ENCODE measurements at places on chromosomes 16 and 17. TPM values are rescaled to one million over a fixed set of nuclear protein-coding genes. Genes with fewer than 3 reads are reported as not detected.

- H3K4me3 ChIP-seq, result no peak overlapping the region
- no peaks in the 10 kb centered on the region for H3K4me1 ChIP-seq
- no peaks in the 10 kb centered on the region for H3K36me3 ChIP-seq
- H3K27ac ChIP-seq, result no peak overlapping the region
- H3K27me3 ChIP-seq, result no peaks in the 10 kb centered on the region
These were observed 9.7 kb upstream of the MLKL start for GRCh38 chr16:74710401-74710800.

DNA sequence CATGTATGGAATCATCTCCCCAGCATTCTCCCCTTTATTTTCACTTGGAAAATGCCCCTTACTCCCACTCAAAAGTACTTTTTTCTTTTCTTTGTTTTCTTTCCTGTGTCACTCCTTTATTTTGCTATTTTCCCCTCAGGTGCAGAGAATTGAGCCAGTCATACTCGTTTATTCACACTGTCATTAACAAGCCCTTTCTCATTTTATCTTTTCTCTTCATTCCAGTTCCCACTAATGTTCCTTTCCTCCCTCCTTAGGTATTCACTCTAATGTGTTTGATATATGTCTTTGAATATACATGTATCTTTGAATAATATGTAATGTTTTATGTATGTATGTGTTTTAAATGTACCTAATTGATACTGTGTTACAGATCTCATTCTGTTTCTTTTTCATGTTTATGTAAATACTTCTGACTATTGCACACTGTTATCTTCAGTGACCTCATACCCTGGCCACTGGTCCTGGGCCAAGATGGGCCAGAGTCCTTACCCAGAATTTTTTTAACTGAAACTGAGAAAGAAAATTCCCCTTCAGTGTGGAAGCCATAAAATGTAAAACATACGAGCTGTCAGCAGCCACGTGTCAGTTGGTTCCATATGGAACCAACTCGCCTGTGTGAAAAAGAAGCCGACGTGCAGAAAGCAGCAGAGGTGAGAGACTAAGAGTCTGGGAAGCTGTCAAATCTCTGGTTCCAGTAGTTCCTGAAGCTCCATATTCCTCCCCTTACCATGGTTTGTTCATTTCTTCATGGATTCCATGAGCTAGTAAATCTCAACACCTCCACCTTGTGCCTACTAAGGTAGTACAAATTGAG lies 5.8 kb downstream of the SRR start:
- no peaks in the 10 kb centered on the region for H3K4me1 ChIP-seq
- H3K27me3 ChIP-seq, result no peaks in the 10 kb centered on the region
- H3K4me3 ChIP-seq, result no peak overlapping the region
- no peaks in the 10 kb centered on the region for H3K36me3 ChIP-seq
- no peak overlapping the region for H3K27ac ChIP-seq

GRCh38 chr17:4270736-4271135 lies 7.0 kb upstream of the ANKFY1 start:
- H3K27me3 ChIP-seq, result no peaks in the 10 kb centered on the region
- no peak for DNase-seq
- H3K4me1 ChIP-seq, result no peaks in the 10 kb centered on the region
- H3K27ac ChIP-seq, result no peak overlapping the region
- H3K4me3 ChIP-seq, result no peak overlapping the region

- no peak overlapping the region for H3K27ac ChIP-seq
- DNase-seq, result no peak
- no peaks in the 10 kb centered on the region for H3K4me1 ChIP-seq
These were observed 6.2 kb downstream of the ENGASE start for GRCh38 chr17:79080761-79081290.

DNA sequence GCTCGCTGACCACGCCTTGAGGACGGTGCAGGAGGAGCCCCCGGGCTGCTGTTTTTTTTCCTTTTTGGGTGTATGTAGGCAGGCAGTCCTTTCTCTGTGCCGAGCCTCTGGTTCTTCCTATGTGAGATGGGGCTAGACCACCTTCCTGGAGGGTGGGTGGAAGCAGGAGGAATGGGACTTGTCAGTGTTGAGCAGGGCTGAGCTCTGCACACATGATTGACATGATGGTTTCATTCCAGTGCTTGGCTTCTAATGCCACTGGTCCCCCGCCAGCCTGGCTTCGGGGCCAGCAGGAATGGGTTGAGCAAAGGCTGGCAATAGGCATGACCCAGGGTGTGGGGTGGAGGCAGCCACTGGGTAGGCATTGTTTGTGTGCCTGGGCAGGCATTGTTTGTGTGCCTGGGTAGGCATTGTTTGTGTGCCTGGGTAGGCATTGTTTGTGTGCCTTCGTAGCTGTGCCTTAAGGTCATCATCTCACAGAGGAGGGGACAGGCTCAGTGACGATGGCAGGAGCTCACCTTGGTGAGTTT lies 14.2 kb upstream of the ADCY7 start:
- no peaks in the 10 kb centered on the region for H3K27me3 ChIP-seq
- peaks cover 6% of the 10 kb centered on the region for H3K4me1 ChIP-seq
- H3K4me3 ChIP-seq, result no peak overlapping the region

GRCh38 chr16:87465306-87465705 lies 27.5 kb downstream of the ZCCHC14 start:
- H3K4me1 ChIP-seq, result peaks cover 40% of the 10 kb centered on the region
- H3K27me3 ChIP-seq, result no peaks in the 10 kb centered on the region
- H3K4me3 ChIP-seq, result peak overlapping the region; percentile 38
- peak; percentile 52 for DNase-seq
- H3K27ac ChIP-seq, result peak overlapping the region; percentile 95

The ESRP2 gene
- polyA plus RNA-seq, result 0.39 TPM

The TMED6 gene
- polyA plus RNA-seq, result not detected

The CEP295NL gene
- polyA plus RNA-seq, result 0.31 TPM

The KRTAP4-4 gene
- not detected for polyA plus RNA-seq

The CES1 gene
- polyA plus RNA-seq, result not detected

The RDM1 gene
- polyA plus RNA-seq, result 2.5 TPM

The WSCD1 gene
- 0.03 TPM for polyA plus RNA-seq

The XYLT1 gene
- 16.6 TPM for polyA plus RNA-seq

The ABI3 gene
- 2.8 TPM for polyA plus RNA-seq

The ADGRG3 gene
- polyA plus RNA-seq, result not detected
